LoVo (cell line): ENCODE measurements at places on chromosomes 2 and 18.

GRCh38 chr2:214107726-214108125, 303.1 kb upstream of the VWC2L start:
- no peak for DNase-seq

DNA sequence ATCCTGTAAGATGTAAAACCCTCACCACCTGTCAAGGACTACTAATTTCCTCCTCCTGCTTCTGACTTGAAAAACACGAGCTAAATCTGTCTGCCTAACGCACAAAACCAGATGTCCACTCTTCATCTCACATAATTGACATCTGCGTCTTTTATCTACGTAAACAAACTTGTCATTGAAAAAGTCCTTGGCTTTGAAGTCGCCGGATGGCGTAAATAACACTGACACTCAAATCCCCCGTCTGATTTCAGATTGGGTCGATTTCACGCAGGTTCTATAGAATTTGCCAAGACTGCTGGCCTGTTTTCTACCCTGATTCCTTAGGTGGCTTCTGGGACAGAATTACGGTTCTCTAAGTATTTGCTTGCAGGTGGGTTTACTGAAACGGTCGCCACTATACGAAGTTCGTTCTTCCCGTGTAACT, 539 bp upstream of the MOB4 start:
- DNase-seq: peak; percentile 39

DNA sequence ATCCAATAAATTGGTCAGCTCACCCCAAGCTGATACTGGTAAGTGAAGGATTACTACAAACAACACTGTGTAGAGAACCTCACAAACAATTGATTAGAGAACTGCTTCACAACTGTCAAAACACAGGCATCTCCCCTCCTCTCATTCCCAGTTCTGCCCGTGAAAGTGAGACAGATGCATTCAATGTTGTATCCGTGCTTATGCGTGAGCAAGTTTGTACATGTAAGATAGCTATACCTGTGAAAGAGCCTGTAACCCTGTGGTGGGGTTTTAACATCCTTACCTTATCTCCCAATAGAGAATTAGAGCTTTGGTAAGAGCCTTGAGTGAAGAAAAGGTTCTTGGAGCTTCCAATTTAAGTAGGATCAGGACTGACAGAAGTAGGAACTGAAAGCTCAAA, 9.1 kb downstream of the MARCHF4 start:
- DNase-seq: no peak

DNA sequence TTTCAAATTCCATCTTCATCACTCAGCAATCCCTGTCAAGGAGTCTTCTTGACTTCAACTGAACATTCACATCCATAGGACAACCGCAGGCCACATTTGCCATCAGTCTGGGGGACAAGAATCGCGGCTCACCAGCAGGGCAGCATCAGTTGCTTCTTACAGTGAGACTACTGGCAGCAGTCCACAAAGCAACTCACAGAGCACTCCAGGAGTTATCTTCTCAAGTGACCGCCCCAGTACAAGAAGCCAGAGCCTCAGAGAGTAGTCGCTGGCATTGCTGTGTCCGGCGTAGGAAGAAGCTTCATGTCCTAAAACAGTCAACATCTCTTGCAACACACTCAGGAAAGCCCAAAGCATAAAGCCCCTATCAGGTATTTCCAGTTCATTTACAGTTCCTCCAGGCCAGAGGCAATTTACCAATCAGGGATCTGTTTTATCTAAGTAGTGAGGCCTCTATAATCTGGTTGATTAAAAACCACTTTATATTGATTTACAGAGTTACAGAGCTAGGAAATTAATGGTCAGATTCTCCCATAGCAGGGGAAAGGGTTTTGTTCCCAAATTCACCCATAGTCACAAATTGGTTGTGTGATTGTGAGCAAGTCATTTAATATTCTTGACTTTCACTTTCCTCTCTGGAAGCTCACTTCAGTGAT, 177.3 kb downstream of the NBAS start:
- no peak for DNase-seq

- no peak for DNase-seq
Observed at GRCh38 chr18:44609181-44609941, 71.3 kb upstream of the SETBP1 start.

GRCh38 chr2:221655300-221655699, 83.2 kb upstream of the EPHA4 start:
- DNase-seq: no peak
